ENCODE measurements at places on chromosomes 4 and X.

- no peak for DNase-seq
Measured at GRCh38 chr4:37615720-37616063, 70.5 kb downstream of the RELL1 start.

DNA sequence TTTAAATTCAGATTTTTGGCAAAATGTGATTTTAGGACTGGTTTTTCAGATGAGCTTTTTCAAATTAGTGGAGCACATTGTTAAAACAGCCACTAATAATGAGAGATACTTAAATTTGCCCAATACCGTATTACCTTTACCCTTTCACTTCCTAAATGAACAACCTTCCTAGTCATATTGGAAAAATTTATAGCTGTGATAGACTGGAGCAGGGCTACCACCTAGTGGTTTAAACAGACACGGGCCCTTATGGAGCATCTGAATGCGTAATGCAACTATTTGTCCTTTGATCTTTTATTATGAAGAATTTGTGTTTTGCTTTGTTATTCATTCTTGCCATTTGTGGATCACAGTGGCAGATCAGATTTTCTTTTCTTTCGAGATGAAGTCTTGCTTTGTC, 72.7 kb downstream of the KDM6A start:
- DNase-seq = peak; percentile 16

DNA sequence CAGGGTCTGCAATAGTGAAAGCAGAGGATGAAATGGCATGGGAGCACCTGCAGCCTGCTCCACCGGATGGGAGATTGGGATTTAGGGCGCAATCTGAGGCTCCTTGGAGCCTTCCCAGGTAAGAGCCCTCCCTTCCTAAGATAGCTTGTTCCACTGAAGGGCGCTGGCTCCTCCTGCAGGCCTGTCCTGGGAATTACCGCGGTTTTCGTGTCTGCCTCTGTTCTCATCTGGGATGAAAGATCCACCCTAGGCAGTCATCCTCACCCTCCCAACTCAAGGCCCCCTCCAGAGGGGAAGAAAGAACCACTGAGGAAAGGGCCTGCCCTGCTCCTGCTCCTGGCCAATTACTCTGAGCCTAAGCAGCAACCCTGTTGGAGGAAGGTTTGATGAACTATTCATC, 547.5 kb downstream of the SMARCA1 start:
- peak; percentile 18 for DNase-seq

GRCh38 chrX:111098874-111099273, 2.9 kb downstream of the PAK3 start:
- DNase-seq = no peak

DNA sequence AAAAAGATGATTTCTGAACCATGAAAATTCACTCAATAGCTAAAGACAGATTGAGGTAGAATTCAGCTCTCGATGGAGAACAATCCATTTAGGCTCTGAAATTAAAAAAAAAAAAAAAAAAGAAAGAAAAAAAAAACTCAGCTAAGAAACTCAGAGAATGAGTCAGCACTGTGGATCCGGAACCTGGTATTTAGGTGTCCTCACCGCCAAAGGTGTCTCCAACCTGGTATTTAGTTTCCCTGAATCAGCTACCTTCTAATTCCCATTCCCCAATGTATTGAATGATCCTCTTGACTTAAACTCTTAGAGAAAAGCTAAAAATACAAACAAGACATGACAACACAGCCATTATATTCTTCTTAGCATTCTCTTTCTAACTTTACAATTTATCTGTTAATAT, 150.3 kb upstream of the RASGEF1B start:
- no peak for DNase-seq

GRCh38 chrX:83495898-83496297, 12.2 kb upstream of the POU3F4 start:
- no peak for DNase-seq

- no peak for DNase-seq
Measured at GRCh38 chr4:152117054-152117453, 356.2 kb upstream of the GATB start.

- no peak for DNase-seq
Measured at GRCh38 chrX:71181558-71181909, 36.9 kb downstream of the NLGN3 start.

Measured in RKO (cell line).